ENCODE measurements at places on chromosomes 1 and 21. TPM values are rescaled to one million over a fixed set of nuclear protein-coding genes. Genes with fewer than 3 reads are reported as not detected.

DNA sequence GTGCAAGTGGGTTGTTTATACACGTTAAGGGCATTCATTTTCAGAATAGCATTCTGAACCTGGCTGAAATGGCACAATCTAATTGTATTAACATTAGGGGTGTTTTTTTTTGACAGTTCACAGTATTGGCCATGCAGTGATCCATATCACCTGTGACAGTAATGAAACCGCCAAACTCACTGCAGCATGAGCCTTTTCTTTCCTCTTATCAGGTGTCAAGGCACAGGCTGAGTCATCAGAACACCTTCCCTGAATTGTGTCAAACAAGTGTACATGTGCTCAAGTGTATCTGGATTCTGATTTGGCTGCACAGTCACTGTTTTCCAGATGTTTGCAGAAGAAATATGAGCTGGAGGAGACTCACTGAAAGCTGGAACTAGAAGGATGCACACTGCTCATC, 47.7 kb upstream of the C8B start:
- DNase-seq: no peak

- no peak for DNase-seq
Observed at GRCh38 chr1:22978299-22978698, 5.6 kb upstream of the LACTBL1 start.

- no peak for DNase-seq
Observed at GRCh38 chr1:111887385-111887784, 102.1 kb downstream of the KCND3 start.

- DNase-seq: no peak
Observed at GRCh38 chr1:36664571-36665287, 182.0 kb upstream of the CSF3R start.

DNA sequence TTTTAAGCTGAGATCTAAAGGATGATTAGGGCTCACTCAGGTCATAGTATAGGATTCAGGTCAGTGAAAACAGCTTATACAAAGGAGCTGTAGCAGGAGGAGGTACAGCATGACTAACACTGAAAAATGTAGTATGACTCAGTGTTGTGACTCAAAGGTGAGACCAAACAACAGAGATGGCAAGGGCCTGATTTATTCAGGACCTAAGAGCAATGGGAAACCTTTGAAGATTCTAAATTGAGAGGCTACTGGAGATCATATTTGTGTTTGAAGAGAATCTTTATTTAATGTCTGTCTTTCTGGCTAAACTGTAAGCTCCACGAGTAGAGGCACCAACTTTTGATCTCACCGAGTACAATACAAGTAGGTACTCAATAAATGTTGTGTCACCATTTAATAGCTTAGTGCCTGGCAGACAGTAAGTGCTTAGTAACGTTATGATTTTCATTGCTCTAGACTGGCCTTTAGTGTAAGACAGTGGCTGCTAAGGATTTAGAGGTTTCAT, 43.5 kb downstream of the PRKAA2 start:
- DNase-seq: no peak

DNA sequence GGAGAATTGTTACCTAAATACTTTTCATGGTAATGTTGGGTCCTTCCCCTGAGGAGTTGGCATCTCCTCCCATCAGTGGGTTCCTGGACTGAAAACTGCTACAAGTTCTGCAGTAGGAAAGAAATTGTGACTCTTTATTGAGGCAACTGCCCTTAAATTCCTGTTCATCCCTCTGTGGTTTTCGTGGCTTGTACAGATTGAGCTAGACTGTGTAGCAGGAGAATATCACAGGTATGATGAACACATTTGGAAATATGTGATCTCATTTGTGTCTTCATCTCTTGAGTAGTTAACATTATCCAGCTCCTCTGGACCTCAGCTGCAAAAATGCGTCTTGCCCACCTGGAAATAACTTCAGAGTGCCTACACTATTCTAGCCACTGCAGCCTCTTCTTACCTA, 390.6 kb downstream of the PTPRC start:
- no peak for DNase-seq

GRCh38 chr1:12658531-12659453, 14.9 kb downstream of the AADACL4 start:
- DNase-seq: no peak

DNA sequence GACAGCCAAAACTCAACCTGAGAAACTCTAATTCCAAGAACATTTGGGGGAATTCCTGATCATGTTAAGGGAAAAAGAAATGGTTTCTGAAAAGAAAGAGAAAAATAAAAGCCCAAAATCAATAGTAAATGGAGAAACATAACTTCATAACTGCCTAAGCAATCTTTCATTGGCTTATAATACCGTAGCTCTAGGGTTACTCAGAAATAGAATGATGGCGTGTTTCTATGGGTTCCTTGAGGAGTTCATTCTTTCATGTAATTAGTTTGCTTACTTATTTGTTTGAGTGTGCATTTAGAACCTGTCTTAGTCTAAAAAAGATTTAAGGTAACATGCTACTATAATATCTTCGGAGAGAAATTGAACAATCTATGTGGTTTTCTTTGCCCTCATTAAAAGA, 37.5 kb upstream of the FBXO28 start:
- no peak for DNase-seq

- no peak for DNase-seq
Observed at GRCh38 chr1:155120253-155120652, 7.4 kb upstream of the EFNA1 start.

GRCh38 chr1:10759413-10760200, 36.8 kb downstream of the CASZ1 start:
- DNase-seq: no peak

DNA sequence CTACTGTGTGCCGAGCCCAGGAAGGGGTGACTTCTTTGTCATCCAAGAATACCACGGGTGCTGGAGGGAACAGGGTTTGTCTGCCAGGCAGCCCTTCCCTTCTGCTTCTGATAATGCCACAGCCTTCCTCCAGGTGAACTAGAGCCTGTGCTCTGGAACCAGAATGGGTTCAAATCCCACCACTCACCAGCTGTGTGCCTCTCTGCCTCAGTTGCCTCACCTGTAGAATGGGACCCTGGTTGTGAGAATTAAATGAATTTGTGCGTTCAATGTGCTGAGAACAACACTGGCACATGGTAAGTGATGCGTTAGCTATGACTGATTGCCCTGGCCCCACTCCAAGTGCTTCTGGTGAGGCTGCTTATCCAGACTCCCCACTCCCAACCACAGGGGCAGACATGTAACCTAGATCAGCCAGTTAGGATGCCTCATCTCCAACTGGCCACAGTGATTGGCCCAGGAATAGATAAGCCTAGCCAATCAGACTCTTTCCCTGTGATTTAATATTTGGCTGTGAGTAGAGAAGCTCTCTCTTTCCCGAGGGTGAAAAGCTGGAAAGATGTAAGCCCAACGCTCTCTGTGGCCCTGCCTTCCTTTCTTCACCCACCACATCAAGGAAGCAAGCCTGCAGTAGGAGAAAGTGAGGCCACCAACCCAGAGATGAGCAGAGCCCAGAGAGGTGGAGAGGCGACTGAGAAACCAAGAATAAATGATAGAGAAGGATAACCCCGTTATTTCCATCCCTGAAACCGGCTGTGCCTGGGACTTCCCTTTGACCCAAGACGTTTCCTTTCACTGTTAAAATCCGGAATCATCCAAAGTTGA, 20.8 kb upstream of the LAPTM5 start:
- DNase-seq: no peak

The ZNF644 gene
- total RNA-seq: 37.9 TPM

The ANKRD13C gene
- 19.4 TPM for total RNA-seq

The PGBD5 gene
- 5.4 TPM for total RNA-seq

The DCLRE1B gene
- 11.4 TPM for total RNA-seq

The HOOK1 gene
- 0.31 TPM for total RNA-seq

Measured in chondrocyte (in vitro differentiated cells).